ENCODE measurements at places on chromosomes 6 and 20.

- no peak for DNase-seq
Observed at GRCh38 chr20:17848249-17849048, 120.1 kb downstream of the SNX5 start.

- no peak for DNase-seq
Observed at GRCh38 chr6:150835620-150836019, 29.9 kb upstream of the MTHFD1L start.

GRCh38 chr20:45589725-45590124, 10.6 kb upstream of the WFDC8 start:
- DNase-seq: no peak

- no peak for DNase-seq
Observed at GRCh38 chr6:1045239-1045638, 266.7 kb upstream of the FOXQ1 start.

DNA sequence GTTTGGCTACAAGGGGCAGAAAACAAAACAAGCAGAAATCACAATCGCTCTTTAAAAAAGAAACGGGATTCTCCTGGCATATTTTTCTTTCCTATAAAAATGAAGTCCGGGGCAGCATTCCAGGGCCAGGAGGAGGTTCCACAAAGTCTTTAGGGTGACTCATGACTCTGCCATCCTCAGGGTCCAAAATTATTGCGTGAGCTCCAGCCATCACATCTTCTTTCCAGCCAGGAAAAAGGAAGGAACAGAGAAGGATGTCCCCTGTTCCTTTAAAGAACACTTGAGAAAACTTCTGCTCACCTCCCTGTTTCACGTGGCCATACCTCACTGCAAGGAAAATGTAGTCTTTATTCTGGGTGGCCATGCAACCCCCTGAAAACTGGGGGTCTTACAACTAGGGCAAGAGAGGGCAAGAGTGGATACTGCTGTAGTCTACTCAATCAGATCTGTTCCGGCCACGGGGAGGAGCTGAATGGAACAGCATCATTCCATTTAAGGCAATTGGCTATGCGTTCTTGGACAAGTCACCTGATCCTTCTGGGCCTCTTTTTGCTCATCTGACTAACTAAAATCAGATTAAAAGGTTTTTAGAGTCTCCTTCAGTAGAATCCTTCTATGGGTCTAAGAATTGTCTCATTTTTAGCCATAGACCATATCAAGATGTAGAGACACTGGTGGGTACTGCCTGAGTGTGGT, 49.4 kb downstream of the CTCFL start:
- no peak for DNase-seq

DNA sequence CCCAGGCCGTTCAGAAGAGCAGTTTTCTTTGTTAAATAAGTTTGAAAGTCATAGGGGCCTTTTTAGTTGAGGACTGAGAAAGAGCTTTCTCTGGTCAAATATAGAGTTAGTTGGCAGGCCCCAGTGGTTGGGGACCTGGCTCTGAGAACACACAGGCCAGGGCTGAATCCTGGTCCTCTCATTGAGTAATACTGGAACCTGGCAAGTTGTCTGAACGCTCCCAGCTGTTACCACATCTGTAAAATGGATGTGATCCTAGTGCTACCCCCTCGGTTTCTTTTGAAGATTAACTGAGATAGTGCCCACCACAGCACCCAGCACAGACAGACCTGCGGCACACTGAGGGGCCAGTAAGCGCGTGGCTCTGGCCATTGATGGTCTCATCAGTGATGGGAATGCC, 215.5 kb downstream of the ZDHHC14 start:
- DNase-seq: no peak

- DNase-seq: no peak
Observed at GRCh38 chr20:51497542-51498467, 44.7 kb downstream of the NFATC2 start.

- DNase-seq: peak; percentile 57
Observed at GRCh38 chr6:134467620-134468019, 149.7 kb upstream of the SGK1 start.

DNA sequence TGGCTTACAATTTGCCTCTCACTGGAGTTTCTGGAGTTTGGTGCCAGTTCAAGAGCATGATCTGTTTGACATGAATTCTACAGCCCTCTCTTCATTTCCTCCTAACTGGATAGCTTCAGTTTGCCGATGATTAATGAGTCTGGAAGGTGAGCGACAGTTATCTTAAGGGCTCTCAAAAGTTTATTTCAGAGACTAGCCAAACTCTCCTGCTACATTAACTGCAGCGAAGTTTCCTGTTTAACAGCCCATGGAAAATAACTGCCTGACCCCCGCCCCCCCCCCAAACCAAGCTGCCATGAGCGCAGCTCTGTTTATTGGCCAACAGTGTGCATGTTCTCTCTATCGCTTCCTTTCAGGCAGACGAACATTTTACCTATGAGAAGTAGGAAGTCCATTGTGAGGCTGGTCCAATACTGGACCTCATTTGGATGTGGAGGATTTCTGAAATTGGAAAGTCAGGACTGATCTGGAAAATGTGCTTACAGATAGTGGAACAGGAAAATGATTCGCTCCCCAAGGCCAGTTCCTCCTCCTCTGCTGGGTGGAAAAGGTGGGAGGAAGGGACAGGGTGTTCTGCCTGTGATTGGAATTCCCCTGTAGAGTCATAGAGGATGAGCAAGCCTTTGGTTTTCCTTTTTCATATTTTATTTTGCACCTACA, 522.2 kb upstream of the JAG1 start:
- DNase-seq: no peak

- DNase-seq: no peak
Observed at GRCh38 chr6:168082860-168083513, 4.0 kb upstream of the FRMD1 start.

DNA sequence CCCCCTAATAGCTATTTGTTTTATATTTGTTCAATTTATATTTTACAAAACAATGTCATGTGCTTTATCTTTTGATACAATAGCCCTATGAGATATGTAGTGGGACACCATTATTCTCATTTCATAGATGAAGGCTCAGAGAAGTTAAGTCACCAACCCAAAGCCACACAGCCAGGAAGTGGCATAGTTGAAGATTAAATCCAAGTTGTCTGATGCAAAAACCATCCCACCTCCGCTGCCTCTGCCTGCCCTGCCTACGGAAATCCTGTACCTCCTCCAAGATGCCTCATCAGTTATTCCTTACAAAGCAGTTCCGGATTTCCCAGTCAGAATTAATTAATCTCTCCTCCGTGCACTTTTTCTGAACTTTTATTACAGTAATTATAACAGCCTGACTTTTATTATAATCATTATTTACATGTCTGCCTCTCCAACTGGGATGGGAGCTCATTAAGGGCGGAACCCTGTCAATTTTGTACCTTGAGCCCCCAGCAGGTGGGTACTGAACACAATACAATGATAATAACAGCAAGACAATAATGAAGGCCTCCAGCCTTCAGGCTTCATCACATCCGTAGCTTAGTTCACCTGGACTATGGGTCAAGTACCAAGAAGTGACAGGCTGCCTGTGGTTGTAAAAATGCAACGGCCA, 54.7 kb downstream of the LRFN2 start:
- no peak for DNase-seq

GRCh38 chr20:36653456-36653855, 7.5 kb upstream of the SLA2 start:
- no peak for DNase-seq

DNA sequence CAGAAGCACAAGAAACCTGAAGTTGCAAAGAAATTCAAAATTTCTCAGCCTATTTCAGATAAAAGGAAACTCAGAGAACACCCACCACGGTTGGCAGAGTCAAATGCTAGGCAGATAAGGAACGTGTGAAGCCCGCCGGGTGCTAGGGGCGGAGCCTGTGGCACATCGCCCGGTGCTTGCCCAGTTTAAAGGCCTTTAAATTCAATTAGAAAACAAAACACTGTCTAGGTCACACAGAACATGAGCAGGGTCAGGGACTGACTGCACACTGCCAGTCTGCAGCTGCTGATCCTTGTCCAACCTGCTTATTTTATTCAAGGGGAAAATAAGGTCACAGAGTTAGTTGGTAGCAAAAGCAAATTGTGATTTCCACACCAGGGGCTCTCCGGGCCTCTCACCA, 75.8 kb downstream of the PSMG4 start:
- no peak for DNase-seq

DNA sequence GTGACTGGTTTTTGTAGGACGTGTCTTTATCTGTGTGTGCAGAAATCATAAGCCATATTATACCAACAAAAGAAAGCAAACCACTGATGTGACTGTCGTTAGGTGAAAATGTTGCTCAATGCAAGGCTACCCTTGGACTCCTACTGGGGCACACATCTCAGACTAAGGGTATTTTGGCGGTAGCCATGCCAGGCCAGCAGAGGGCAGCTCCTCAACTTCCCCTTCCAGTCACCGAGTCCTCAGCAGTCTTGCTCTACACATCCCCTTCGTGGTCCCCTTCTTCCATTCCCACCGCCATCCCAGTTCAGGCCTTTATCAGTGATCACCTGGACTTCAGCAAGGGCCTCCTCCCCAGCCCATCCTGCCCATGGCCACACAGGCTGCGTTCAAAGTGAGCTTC, 113.7 kb upstream of the GGTLC1 start:
- no peak for DNase-seq

GRCh38 chr6:170236131-170236836, 54.6 kb downstream of the DLL1 start:
- no peak for DNase-seq

DNA sequence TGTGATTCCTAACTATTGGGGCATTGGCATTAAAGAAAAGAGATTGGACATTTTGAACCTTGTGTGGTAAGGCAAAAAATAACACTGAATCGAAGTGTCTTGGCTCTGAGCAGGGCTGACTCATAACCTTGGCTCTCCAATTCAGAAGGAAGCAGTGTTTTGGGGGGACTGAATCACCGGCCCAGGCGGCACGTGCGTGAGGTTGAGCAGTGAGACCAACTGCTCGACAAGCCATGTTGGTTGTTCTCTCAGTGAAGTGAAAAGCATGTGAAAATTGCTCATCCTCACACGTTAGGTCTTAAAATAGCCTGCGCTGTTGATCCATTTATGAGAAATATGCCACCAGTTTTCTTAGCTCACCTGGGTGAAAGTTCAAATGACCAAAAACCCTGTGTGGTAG, 137.8 kb upstream of the SPACA1 start:
- DNase-seq: no peak

DNA sequence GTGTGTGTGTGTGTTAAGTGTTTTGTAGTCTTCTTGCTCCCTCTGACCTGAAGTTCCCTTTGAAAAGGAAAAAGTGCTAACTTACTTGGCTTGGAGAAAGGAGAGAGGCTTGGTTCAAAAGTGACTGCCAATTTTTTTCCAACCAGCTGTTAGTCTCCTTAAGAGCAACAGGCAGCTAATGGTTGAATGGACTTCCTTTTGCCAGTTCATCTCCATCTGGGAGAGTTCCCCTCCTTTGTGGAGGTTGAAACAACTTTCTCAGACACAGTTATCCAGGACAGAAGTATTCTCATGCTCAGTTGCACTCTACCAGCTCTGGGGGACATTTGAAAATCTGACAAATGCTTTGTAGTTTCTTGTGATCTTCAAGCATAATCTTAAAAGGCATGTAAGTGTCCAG, 4.5 kb downstream of the RIPOR2 start:
- no peak for DNase-seq

DNA sequence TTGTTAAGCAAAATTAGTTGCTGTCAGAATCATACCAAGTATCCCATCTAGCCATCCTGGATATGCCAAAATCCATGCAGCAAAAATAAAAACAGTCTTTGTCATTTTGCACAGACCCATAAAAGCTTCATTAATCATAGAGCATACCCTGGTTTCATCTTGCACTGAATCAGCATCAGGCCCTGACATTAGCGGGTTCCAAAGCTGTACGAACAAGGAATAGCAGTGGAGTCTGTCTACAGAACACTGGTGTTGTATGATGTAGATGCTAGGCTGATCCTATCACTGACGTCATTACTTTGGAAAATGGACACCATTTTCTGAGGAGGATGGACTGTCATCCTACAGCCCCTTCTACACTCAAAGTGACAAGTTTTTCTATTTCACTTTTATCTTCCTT, 315.6 kb downstream of the ESR1 start:
- DNase-seq: no peak

DNA sequence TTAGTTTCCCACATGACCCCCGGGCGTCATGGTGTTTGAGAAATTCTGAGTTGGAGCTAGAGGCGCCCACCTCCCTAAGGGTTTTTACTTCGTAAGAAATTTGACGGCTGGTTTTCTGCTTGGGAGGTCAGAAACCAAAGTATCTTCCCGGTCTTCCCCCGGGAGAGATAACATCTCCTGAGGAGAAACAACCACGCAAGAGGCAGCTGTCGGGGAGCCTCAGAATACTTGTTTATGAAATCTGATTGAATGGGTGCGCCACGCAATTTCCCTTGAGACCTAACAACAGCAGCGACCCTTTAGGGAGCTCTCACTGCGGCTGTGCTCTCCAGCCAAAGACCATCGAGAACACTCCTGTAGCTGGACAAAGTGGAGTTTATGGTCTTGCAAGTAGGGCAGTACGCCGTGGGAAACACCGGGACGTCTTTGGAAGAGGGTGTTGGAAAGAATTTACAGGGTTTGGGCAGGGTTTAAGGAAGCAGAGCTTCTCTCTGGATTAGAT, 608 bp upstream of the EIF2S2 start:
- DNase-seq: no peak

GRCh38 chr6:143322386-143322785, 128.1 kb downstream of the ADAT2 start:
- no peak for DNase-seq

DNA sequence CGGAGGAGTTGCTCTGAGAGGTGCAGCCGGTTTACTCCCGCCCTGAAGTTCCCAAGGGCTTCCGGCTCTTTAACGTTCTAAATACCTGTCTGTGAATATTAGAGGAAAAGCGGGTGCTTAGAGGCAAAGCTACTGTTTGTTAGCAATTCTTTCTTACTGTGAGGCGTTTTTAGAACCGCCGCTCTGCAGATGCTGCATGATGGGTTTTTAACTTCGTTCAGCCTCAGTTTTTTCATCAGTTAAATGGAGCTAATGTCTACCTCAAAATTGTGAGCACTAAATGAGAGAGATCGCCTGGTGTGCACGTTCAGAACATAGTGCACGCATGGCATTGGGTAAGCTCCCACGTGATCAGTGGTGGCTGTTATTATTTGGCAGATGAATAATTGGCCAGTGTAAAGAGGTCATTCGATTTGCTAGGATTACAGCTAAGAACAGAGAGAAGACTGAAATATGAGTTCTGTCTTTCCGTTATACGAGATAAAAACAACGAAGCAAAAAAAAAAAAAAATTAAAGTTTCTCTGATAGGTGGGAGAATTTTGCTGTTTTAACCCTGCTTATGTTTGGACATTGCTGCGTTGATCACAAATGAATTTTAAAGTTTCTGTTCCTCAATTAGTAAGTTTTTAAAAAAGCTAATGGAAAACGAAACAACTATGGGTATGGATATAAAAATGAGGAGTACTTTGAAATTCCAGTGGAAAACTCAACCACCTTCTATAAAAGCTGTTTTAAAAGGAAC, 660 bp upstream of the TFB1M start:
- DNase-seq: no peak

- no peak for DNase-seq
Observed at GRCh38 chr6:56745971-56746370, 103.3 kb upstream of the DST start.

- no peak for DNase-seq
Observed at GRCh38 chr6:111626441-111626840, 20.8 kb upstream of the TRAF3IP2 start.
